Daoy (cell line): ENCODE measurements at places on chromosomes 12 and 14. TPM values are rescaled to one million over a fixed set of nuclear protein-coding genes. Genes with fewer than 3 reads are reported as not detected.

DNA sequence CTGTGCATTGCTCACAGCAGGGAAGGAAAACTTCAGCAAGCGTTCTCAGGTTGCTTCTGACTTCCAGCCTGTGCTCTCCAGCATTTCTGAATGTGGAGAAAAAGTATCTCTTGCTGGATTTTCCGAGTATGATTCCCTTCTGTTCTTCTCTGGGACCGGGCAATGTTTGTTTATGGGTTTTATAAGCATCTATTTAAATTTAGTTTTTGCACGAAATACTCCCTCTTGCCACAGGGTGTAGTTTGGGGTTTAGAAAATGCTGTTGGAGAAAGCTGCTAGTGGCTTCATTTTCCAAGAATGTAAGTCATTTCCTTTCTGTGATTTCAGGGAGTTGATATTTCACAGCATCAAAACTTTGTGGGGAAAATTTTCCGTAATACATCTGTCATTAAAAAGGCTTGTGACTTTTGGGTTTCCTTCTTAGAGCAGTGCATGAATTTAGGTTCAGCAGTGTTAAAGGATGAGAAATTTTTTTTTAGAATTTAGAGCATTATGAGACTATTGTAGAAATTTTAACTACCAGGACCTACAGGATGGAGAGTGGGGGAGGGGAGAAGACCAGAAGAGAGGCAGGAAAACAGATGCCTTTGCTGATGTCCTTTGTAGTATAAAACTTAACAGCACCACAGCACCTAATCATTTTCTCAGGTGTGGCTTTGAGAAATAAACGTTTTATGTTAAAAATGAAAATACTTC lies 1.5 kb downstream of the FRMD6 start:
- DNase-seq, result peak; percentile 70

DNA sequence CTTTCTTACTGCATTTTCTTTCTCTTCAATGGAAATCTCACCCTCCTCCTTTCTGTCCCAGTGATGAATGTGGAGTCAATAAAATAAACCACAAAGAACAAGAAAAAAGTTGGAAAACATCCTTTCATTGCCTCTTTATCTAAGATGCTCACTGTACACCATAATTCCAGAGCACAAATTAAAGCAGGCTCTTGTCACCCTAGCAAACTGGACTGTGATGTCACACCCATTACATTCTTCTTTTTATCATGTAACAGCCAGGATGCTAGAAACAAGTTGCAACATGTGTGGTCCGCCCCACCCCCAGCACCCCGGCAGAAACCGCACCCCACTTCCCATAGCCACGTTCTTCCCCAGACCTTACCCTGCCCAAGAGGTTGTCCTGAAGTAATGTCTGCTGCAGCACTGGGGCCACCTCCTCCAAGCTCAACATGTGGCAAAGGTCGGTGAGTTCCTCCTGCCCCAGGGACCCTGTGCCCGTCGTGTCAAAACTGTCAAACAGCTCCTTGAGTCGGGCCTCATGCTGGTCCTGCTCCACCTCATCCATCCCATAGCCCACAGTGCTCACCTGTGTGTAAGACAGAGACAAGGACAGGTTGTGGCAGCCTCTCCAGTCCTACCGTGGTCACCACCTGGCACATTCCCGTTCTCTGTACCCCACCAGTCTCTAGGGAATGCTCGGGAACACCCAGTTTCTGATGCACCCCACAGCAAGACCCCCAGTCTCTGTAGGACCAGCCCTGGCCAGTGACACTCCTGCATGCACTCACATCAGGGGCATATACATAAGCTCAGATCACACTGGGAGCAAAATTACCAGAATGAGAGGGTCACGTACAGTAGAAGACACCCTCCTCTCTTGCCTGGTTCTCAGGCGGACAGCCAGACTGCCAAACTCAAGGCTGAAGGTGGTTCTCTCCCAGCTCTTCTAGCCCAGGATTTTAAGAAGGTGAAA lies 9.2 kb downstream of the NIN start:
- DNase-seq, result no peak

- no peak for DNase-seq
These were observed 34.5 kb upstream of the GPR132 start for GRCh38 chr14:105099778-105100177.

The ZNF664 gene
- 50.4 and 50.9 TPM in 2 replicates for total RNA-seq

GRCh38 chr14:105531088-105531893 lies 4.9 kb downstream of the TMEM121 start:
- no peak for DNase-seq

- DNase-seq, result no peak
These were observed 1669.3 kb upstream of the FLRT2 start for GRCh38 chr14:83860631-83861155.

The GALNT6 gene
- 4.3 and 14.0 TPM in 2 replicates for total RNA-seq
